ENCODE measurements at places on chromosomes 6 and 20.

GRCh38 chr6:111573892-111574797 lies 31.5 kb downstream of the TRAF3IP2 start:
- no peak for DNase-seq

DNA sequence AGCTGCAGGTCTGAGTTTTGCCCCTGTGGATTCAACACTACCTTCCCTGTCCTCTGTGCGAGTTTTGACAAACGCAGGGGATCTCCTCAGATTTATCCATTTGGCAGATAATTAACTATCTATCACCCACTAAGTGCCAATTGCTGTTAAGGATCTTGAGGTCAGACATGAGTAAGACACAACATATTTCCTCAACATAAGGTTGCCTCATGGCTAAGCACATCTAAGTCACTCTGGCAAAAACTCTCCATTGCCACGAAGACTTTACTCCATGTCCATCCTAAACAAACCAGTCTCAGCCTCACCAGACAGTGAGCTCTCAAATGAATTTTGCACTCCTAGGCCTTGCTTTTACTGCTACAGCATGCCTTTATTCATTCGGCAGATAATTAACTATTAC lies 408.4 kb downstream of the MAFB start:
- no peak for DNase-seq

- no peak for DNase-seq
These were observed 23.3 kb upstream of the TOP1 start for GRCh38 chr20:41005361-41005729.

DNA sequence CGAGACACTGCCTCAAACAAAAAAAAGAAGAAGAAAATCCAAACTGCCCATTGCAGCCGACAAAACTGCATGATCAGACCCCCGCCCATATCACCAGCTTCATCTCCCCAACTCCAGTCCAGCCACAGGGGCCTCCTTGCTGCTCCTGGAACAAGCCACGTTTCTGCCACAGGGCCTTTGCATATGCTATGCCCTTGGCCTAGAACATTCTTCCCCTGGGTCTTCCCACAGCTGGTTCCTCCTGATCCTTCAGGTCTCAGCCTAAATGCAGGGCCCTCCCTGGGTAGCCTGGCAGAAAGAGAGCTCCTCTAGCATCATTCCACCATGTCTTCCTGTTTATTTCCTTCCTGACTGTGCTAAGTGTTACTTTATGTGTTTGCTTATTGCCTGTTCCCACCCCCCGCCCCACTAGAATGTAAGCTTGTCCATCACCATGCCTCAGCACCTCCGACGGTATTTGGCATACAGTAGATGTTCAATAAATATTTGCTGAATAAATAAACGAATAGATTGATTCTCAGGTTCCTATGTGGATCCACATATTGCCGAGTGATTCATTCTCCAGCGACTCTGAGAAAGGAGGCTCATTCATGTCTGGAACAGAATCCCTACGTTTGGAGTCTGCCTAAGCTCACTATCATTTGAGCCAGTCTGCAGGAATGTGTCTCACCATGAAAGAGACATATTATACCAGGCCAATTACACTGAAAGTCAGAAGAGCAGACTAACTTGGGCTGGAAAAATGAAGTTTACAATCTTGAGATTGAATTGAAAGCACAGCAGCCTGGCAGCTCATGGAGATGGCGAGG lies 56.1 kb downstream of the NFATC2 start:
- DNase-seq, result no peak

DNA sequence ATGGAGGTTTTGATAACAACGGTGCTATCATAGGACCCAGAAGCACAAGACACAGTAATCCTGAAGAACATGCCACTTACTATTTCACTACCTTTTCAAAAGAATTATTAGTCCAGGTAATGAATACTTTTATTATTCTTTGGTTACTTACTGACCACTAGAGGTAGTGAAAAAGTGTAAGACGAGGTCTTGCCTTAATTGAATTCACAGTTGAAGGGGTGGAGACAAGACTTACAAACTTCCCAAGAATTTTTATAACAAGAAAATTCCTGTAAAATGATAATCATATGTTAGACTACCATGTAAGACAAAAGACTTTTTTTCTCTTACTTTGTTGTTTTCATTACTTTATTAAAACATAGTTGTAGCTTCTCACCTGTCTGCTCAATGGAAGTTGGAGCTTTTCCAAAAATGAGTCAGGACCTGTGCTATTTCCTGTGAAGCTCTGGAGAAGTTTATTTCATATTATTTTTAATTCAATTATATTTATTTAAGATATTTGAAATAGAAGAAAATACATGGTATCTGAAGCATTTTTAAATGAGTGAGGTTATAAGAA lies 52.4 kb downstream of the DOP1A start:
- DNase-seq, result no peak

DNA sequence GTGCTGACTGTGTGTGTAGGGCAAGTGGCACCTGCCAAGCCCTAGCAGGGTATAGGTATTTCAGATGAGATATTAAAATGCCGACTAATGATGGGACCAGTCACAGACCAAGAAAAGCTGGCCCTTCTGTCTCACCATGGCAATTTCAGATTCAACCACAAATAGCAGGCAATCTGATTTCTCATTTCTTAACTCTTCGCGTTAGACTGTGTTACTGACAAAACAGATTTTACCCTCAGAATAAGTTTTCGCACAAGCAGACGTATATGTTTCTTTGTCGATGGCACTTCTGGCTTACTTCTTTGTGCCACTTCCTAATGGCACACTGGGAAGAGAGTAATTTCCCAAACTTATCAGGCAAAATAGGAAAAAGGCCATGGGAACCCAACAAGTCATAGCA lies 58.7 kb downstream of the CAP2 start:
- DNase-seq, result no peak

DNA sequence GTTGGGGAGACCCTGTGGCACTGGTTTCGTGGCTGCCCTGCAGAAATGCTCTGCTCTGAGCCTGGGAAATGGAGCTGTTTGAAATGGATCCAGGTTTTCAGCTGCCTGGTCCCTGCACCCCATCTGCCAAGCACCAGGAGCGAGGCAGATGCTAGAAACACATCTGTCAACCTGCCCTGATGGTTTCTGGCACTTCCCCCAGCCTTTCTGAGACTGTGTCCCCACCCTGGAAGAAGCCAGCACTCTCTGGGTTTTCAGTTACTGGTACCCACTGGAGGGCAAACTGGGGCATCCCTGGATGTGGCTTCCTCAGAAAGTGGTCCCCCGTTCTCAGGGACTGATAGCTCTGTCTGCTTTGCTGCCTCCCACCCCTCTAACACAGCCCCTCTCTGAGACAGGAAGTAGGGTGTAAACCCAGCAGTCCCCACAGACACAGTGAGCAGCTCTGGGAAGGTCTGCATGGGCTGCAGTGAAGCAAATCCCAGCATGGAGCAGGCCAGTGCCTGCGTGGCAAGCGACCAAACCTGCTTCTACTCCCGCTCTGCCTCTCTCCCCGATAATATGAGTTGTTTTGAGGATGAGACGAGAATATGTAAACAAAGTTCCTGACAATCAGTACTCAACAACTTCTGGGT lies 54.2 kb upstream of the MAFB start:
- no peak for DNase-seq

DNA sequence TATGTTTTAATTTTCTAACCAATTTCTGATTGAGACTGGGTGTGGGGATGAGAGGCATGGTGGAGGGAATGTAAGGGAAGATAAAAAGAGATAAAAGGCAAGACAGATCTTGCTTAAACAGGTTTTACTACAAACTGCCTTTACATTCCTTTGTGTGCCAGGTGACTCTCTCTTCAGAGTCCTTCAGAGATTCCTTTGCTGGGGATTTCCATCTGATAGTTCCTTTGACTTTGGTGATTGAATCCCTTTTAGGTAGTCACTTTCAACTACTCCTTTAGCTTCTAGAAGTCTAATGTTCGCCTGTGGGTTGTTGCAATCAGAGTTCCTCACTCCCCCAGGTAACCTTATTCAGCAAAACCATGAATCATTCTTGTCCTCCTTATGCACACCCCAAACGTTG lies 283.3 kb upstream of the MANEA start:
- no peak for DNase-seq

DNA sequence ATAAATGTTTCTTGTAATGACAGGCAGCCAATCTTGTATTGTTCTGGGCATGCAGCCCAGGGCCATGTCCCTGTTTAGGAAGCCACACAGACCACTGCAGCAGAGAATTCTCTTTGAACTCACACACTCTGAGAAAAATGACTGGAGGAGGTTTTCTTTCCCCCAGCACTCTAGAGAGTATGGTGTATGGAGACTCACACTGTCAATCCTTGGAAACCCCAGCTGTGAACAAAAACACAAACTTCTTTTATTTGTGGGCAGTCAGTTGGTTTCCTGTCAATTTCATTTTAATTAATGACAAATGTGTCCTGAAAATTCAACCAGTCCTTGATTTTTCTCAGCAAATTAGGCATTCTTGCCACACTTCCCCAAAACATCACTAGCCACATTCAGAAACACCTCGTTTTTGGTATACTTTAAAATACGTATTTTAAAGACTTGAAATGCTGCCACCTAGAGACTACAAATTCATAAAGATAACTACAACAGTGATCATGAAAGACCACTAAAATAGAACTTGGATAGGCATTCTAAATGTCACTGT lies 52.9 kb upstream of the UFL1 start:
- no peak for DNase-seq

GRCh38 chr6:110882274-110882619 lies 7.7 kb downstream of the AMD1 start:
- no peak for DNase-seq

GRCh38 chr6:34205916-34206315 lies 30.8 kb upstream of the HMGA1 start:
- DNase-seq, result no peak

GRCh38 chr20:59724457-59725366 lies 120.4 kb downstream of the PHACTR3 start:
- DNase-seq, result no peak

DNA sequence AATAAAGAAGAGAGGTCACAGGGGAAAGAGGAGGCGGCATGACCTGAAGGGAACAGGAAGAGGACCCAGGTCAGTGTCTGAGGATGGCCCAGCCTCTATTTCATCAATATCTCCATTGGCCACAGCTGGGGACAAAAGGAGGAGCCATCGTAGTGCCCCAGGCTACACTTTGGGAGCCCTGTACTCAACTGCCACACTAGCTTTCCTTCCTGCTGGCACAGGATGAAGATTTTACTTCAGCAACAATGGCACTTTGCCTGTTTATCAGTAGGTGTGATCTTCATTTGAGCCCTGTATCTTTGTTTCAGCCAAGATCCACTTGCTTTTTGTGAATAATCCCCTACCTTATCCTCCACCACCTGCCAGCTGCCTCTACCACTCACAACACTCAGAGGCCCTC lies 35.4 kb upstream of the RCAN2 start:
- DNase-seq, result no peak

DNA sequence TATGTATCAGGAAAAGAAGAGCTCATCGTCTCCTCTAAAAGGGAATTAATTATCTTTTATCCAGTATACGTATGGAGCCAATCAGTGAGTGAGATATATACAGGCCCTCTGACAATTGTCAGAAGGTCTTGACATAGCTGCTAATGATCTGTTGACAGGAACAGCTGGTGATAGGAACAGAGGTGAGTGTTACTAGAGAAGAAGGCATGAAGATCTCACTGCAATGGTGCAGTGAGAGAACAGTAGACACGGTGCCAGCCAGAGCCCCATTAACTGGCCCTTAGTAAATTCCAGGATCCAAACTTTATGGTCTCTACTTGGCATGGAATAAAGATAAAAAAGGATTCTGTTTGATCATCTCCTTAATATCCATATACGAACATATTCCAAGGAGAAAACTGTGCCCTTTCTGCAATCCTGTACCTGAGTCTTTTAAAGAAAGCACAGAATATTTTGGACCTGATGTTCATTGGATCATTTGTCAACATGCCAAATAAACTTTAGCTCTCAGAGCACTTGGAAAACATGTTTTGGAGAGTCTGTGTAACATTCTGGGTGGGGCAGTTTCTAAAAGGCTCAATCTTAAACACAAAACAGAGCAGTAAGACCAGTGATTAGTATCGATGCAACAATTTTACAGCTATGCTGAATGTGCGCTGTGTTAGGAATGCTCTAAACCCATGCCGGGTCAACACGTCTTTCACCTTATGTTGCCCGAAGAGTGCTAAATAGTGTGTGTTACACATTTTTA lies 135.8 kb upstream of the CITED2 start:
- no peak for DNase-seq

GRCh38 chr20:51894619-51895018 lies 92.3 kb upstream of the SALL4 start:
- DNase-seq, result no peak

DNA sequence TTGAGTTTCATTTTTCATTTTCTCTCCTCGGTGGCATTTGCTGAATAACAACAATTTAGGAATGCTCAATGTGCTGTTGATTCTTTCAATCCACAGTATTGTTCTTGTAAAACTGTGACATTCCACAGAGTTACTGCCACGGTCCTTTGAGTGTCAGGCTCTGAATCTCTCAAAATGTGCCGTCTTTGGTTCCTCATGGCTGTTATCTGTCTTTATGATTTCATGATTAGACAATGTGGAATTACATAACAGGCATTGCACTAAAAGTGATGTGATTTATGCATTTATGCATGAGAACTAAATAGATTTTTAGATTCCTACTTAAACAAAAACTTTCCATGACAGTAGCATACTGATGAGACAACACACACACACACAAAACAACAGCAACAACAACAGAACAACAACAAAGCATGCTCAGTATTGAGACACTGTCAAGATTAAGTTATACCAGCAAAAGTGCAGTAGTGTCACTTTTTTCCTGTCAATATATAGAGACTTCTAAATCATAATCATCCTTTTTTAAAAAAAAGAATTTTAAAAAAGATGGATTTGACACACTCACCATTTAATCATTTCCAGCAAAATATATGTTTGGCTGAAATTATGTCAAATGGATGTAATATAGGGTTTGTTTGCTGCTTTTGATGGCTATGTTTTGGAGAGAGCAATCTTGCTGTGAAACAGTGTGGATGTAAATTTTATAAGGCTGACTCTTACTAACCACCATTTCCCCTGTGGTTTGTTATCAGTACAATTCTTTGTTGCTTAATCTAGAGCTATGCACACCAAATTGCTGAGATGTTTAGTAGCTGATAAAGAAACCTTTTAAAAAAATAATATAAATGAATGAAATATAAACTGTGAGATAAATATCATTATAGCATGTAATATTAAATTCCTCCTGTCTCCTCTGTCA lies 88.1 kb downstream of the SNAP25 start:
- DNase-seq, result no peak

GRCh38 chr6:127100510-127101140 lies 17.8 kb upstream of the RSPO3 start:
- no peak for DNase-seq

DNA sequence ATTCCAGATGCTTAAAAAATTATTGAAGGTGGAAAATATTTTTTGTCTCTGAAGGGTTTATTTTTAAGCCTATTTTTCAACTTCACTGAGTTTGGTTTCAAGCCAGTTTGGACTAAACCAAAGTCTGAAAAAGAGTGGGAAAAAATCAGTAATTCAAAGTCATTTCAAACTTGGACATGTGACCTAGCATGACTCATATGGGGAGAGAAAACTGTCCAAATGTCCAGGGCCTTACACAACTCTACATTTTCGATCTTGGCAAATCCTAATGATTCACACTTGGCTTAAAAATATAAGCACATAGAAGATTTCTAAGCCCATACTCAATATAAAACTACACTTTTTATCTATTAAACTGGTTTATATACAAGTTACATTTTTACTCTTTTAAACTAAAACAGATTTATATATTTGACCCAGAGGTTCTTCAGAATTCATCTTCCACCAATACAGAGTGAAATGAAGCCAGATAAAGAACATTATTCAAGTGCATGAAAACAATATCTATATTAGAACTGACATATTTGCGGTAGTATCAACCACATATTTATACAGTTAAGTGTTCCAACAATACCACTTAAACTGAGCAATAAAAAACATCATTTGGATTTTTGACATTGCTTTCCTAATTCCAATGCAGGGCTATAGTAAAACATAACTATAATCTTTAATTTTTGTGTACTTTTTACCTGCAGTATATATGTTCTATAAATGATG lies 110.3 kb upstream of the TCF21 start:
- no peak for DNase-seq
